ENCODE measurements at places on chromosomes 1 and 21. TPM values are rescaled to one million over a fixed set of nuclear protein-coding genes. Genes with fewer than 3 reads are reported as not detected.

DNA sequence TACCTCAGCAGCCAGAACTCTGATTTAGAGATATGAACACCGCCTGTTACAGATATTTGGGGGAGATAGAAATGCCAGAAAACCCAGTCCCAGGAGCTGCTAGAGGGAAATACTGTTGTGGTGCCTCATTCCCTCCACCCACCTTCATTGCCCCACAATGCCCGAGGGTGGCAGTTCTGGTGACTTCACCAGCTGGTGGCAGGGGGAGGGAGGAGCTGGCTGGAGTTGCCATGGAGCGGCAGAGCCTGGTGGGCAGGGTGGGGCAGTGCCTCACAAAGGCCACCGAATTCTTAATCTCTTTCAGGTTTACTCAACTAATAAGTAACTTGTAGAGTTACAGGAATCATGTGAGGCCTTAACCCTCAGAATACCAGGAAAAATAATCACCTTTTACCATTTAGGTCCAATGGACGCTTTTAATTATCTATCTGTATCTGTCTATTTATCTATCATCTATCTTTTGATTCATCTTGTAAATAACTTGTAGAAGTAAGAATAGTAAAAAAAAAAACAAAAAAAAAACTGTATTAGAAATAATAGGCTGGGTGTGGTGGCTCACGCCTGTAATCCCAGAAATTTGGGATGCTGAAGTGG is 11.7 kb upstream of the S100A11 start:
- DNase-seq, result no peak
- peak overlapping the region; percentile 71 for H3K4me3 ChIP-seq
- H3K4me1 ChIP-seq, result peaks cover 24% of the 10 kb centered on the region
- H3K36me3 ChIP-seq, result no peaks in the 10 kb centered on the region

BRDT gene
- total RNA-seq, result not detected

ATAD3C gene
- total RNA-seq, result 2.9 TPM

DNA sequence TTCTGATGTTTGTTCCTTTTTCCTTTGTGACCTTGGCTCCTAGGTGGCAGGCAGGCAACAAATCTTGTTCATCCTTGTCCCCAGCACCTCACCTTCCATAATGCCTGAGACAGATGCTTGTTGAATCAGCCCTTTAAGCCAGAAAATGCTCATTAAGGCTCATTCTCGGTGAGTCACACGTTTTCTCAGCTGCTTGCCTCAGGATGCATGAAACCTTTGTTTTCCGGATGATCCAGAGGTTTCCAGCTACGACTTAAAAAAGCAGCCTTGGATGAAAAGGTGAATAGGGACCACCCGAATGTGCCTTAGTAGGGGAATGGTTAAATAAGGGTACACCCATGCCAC is 4.6 kb upstream of the ATP13A2 start:
- H3K4me3 ChIP-seq, result no peak overlapping the region
- DNase-seq, result no peak
- no peak overlapping the region for H3K27ac ChIP-seq
- H3K36me3 ChIP-seq, result peaks cover 28% of the 10 kb centered on the region

DNA sequence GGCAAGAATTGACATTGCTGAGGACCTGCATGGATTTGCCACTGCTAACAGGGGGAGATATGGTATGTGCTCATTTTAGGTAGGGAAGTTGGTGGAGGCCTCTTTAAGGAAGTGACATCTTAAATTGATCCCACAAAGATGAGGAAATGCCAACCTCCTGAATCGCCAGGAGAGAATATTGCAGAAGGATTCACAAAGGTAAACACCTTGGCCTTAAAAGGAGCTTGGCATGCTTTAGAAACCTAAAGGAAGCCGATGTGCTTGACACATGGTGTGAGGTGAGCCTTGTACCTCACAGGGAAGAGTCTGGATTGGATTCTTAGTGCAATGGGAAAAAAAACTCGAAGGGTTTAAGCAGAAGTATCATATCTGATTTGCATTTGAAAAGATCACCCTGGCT is 470.5 kb upstream of the DAB1 start:
- H3K27me3 ChIP-seq, result no peaks in the 10 kb centered on the region
- no peaks in the 10 kb centered on the region for H3K36me3 ChIP-seq
- H3K27ac ChIP-seq, result no peak overlapping the region
- no peak for DNase-seq
- H3K4me3 ChIP-seq, result no peak overlapping the region

- H3K4me1 ChIP-seq, result peaks cover 10% of the 10 kb centered on the region
- no peak overlapping the region for H3K27ac ChIP-seq
- no peak for DNase-seq
- H3K36me3 ChIP-seq, result no peaks in the 10 kb centered on the region
- peaks cover 3% of the 10 kb centered on the region for H3K27me3 ChIP-seq
Observed at GRCh38 chr1:13869172-13869797, 169.3 kb downstream of the PRDM2 start.

- H3K27me3 ChIP-seq, result no peaks in the 10 kb centered on the region
- H3K27ac ChIP-seq, result no peak overlapping the region
- H3K36me3 ChIP-seq, result no peaks in the 10 kb centered on the region
- no peak overlapping the region for H3K4me3 ChIP-seq
Observed at GRCh38 chr1:78038071-78038470, 7.7 kb upstream of the GIPC2 start.

All from endothelial cell (in vitro differentiated cells).